ENCODE measurements at places on chromosomes 6 and 20.

- no peak for DNase-seq
Observed at GRCh38 chr6:46538800-46539480, 47.7 kb upstream of the RCAN2 start.

GRCh38 chr6:125198398-125198937 lies 44.9 kb downstream of the TPD52L1 start:
- DNase-seq, result no peak

- peak; percentile 40 for DNase-seq
Observed at GRCh38 chr20:45098103-45098773, 2.7 kb downstream of the KCNS1 start.

DNA sequence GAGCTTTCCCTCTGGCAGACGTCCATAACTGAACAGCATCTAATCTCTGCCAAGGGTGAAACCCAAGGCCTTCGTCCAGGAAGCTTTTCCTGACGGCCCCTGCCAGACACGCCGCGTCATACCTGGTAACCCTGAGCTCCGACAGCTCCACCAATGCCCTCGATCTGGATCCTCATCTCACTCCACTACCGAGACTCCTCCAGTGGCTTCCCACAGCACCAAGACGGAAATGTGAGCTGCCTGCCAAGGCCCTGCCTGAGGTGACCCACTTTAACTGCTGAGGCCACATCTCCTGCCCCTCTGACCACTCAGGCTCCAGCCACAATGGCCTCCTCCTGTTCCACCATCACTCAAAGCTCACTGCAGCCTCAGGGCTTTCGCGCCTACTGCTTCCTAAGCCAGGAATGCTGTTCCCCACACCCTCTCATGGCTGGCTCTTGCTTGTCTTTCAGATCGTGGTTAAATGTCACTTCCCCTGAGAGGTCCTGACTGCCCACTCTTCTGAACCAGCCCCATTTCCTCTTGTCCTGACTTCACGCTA lies 143.2 kb downstream of the PREX1 start:
- DNase-seq, result no peak

DNA sequence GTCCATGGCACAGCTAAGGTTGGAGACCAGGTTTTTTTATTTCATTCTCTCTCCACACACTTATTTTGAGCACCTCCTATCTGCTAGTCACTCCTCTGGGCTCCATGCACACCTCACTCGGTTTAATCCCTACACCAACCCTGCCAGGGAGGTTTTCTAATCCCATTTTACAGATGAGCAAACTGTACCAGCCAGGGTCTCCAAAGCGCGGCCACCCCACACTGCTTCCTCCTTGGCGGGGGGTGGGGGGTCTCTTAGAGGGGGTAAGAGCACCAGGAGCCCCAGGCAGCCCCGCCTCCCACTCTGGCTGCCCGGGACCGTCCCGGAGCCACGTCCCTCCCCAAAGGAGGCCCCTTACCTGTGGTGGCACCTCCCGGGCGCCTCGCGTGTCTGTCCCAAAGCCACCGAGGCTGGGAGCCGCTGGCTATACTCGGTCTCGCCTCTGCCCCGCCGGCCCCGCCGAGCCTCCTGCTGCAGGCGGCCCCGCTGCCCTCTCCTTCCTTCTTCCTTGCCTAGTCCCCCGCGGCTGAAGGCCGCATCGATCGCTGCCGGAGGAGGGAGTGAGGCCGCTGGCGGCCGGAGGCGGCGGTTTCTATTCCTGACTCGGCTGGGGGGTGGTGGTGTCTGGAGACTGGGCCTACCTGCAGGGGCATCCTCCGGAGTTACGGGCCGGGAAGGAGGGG lies at the start of gene KCNS1:
Gene KCNS1, minus strand, starts transcription at position 565 of the 683 bp plus-strand sequence. CDS start 1,891 bp downstream, outside the sequence.
- no peak for DNase-seq

GRCh38 chr6:153790876-153791473 lies 248.1 kb upstream of the OPRM1 start:
- DNase-seq, result no peak

- DNase-seq, result no peak
Observed at GRCh38 chr6:25640446-25640845, 11.6 kb upstream of the SCGN start.

GRCh38 chr20:58192567-58192966 lies 35.9 kb downstream of the ANKRD60 start:
- no peak for DNase-seq

- DNase-seq, result no peak
Observed at GRCh38 chr6:34374069-34374468, 18.4 kb downstream of the NUDT3 start.

GRCh38 chr6:68639826-68640490 lies 4.9 kb downstream of the ADGRB3 start:
- DNase-seq, result no peak

- no peak for DNase-seq
Observed at GRCh38 chr20:58894652-58895447, 42.3 kb downstream of the GNAS start.

DNA sequence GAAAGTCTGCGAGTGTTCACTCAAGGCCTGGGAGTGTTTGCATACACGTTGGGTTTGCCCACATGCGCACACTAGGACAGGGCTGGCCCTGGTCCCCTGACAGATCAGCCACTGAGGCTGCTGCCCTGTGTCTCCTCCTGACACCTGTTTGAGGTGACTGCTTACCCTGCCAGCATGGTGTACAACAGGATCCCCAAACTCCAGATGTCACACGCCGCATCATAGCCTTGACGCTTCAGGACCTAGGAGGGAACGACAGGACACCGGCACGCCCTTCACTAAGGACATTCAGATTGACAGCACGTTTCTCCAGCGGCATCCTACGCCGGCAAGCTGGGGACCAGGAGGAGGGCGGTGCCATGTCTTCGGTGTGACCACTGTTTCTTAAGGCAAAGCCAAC lies 37.0 kb upstream of the MPC1 start:
- no peak for DNase-seq

GRCh38 chr6:37056439-37057127 lies 51.1 kb downstream of the FGD2 start:
- DNase-seq, result no peak

GRCh38 chr20:52805843-52806242 lies 166.3 kb upstream of the TSHZ2 start:
- no peak for DNase-seq

DNA sequence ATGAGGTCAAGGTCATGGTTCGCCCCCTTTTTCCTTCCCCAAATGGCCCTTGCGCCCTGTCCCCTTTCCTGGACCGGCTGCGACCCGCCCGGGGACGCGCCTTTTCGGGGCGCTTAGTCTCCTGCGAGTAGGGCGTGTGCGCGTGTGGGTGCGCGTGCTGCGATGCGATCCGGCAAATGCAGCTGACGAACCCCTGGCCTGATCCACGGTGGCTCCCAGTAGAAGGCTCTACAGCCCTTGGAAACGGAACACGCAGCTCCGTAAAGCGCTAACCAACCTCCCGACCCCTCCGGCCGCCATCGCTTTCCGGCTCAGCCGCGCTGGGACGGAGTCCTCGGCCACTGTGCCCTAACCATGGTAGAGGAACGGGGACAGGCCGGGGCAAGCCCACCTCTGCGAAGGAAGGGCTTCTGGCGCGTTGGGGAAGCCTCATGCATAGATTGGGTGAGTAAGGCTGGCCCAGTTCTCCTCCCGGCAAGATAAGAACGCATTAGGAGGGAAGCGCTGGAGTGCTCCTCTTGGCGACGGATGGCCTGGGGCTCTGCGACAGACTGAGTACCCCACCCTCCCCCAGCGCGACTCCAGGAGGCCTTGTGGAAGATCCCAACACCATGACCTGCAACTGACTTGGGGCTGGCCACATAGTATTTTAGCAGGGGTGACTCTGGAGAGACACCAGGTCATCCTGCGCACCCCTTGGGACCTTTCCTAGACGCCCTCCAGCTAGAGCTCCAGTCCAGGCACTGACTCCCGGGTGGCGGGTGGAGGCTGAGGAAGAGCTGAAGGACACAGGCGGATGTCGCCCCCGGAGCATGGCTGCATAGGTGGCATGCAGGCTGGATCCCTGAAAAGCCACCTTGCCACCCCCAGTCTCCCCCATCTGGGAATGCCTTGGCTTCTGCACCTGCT lies 1.1 kb upstream of the SLC4A11 start:
- DNase-seq, result no peak

DNA sequence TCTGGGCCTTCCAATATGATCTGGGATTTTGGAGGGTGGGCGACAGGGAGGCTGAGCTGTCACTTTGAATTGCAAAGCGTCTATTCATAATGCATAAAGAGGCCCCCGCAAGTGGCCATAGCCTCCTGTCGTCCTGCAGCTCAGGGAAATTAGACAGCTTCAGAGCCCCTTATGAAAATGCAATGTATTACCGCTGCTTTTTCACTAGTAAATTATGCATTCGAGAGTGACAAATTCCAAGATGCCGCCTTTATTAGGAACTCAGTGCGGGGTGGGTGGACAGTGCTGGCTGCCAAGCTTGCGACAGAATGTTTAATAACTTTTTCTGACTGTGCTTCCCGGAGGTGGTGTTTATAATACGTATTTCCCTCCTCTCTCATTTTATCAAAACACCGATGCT lies 168.5 kb downstream of the DHX35 start:
- no peak for DNase-seq

GRCh38 chr6:129370268-129370916 lies 339.6 kb downstream of the ARHGAP18 start:
- no peak for DNase-seq

DNA sequence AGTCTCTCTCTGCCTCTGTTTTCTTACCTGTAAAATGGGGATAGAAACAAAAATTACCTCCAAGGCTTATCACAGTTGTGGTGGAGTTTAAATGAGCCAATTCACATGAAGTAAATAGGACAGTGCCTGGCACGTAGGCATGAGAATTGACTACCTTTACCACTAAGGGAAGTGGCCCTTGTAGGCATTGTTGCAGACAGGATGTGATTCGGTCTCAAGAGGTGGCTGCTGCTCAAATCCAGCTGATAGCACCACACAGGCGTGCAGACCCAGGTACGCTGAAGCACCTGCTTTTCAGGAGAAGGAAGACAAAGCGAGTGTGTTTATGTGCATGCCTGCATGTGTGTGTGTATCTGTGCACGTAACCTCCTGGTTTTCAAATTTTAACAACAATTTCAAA lies 108.6 kb downstream of the EYA2 start:
- DNase-seq, result no peak

DNA sequence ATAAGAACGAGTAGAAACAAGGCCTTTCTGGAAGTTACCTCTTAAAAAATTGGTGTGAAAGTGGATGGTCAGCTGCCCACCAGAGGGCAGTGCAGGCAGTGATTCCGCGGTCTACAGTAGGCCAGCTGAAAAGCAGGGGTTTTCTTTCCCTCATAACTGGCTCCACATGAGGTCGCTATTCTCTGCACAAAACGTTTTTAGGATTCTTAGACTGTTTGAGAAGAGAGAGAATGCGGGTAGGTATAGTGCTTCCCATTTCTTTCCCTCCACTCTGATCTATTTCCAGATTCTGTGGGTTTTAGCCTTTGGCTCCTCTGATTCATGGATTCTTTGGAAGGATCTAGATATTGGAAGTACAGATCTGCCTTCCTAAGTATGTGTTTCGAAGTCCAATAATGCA lies 14.2 kb downstream of the FIG4 start:
- DNase-seq, result peak; percentile 78

- DNase-seq, result no peak
Observed at GRCh38 chr20:47187450-47188195, 168.9 kb downstream of the ZMYND8 start.

- DNase-seq, result no peak
Observed at GRCh38 chr20:38585404-38586180, 4.6 kb downstream of the ADIG start.

GRCh38 chr20:32189691-32190615 lies 17.6 kb downstream of the PLAGL2 start:
- peak; percentile 56 for DNase-seq

- DNase-seq, result peak; percentile 92
Observed at GRCh38 chr6:28225056-28225834, at the start of gene ZSCAN9. TSS of gene ZSCAN9 (plus strand) at chr6:28225275. CDS start at chr6:28227085, 1,810 bp downstream.

DNA sequence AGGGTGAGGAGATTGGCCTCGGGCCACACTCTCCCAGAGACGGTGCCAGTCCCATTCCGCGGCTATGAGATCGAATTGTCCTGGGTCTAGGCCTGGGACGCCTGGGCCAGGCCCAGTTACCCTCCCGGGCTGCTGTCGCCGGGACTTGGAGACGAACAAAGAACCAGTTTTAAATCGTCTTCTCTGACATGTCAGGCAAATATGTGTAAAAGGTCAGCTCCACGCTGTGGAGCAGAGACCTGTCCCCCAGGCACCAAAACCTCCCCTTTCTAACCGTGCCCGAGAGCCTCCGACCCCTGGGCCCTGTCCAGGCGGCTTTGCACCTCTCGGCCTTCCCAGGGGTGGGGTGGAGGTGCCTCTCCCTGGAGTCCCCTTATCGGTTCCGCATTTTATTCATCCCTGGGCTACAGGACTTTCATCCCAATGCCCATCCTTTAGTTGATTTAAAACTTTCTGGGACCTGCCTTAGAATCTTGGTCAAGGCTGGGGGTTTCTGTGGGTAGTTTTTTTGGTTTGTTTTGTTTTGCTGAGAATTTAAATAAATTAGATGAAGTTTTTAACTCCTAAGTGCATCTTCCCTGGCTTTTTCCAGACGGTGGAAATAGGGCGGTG lies 5.8 kb upstream of the TFAP2A start:
- no peak for DNase-seq

- no peak for DNase-seq
Observed at GRCh38 chr6:69976591-69977090, 110.3 kb downstream of the COL19A1 start.

DNA sequence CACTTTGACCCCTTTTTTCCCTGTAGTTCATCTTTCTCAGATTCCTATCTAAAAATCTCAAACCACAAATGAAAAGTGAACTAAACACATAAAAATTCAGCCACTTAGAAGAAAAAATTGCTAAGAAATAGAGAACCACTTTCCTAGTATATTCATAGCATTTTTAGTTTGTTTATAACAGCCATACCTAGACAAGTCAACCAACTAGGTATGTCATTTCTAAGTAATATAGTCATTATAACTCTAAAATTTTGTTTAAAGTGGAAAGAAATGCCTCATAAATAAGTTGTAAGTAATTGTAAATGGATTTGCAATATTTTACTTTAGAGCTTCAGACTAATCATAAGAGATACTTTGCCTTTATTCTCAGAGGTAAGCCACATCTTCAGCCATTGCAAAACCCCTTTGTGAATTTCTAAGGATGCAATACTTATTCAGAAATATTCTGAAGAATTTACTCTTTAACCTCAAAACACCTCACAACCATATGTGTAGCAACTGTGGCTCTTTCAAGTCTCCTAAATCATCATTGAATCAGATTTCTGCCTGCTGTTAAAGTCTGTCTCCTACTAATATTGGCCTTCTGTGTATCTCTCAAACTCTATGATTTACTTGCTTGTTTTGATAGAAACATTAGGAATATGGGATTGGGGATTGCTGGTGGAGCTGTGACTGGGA lies 6.9 kb upstream of the SUMO4 start:
- no peak for DNase-seq

DNA sequence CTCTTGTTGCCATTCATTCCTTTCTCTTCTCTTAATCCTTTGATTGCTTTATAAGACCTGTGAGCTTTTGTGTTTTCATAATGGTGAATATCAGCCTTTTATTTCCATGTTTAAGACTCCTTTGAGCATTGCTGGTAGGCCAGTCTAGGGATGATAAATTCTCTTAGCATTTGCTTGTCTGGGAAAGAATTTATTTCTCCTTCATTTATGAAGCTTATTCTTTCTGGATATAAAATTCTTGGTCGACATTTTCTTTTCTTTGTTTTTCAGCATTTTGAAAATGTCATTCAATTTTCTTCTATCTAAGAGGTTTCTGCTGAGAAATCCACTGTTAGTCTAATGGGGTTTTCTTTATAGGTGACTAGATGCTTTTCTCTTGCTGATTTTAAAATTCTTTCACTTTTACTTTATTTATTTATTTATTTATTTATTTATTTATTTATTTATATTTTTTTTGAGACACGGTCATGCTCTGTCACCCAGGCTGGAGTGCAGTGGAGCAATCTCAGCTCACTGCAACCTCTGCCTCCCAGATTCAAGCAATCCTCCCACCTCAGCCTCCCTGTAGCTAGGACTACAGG lies 15.0 kb downstream of the ARFGEF3 start:
- DNase-seq, result no peak

GRCh38 chr20:61169874-61170273 lies 82.2 kb upstream of the CDH4 start:
- no peak for DNase-seq

Measured in left cardiac atrium (tissue), 4 donors.